Activated naive CD4-positive, alpha-beta T cell treated with anti-CD3 and anti-CD28 coated beads for 36 hours (primary cell): ENCODE measurements at places on chromosomes 5 and 9.

DNA sequence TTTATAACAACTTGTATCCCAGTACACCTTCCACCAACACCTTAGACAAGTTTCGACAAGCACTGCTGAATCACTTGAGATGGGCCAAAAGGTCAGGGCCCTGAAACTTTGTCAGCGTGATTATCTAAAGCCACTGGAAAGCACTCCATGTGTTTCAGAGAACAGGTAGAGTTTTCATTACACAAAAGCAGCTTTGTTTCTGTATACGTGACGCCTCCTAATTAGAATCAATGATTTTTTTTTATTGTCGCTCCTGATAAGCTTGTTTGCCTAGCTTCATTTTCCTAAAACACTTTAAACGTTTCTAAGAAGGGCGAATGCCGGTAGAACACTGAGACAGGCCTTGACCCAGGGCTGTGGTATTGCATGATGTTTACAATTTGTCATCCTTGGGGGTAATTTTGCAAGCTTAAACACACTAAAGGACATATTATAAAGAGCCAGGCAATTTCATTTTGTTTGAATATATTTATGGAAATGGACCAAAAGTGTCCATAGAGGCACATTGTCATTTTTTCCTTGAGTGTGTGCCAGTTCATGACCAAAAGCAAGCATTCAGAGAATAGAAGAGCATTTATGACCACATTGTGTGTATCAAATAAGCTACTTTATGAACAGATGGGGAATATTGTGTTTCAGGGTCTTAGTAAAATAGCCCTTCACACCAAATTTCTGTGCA lies 193.6 kb downstream of the GLIS3 start:
- peaks cover 2% of the 10 kb centered on the region for H3K27me3 ChIP-seq
- H3K36me3 ChIP-seq: no peaks in the 10 kb centered on the region
- H3K4me3 ChIP-seq: no peak overlapping the region
- no peak for DNase-seq

- no peak overlapping the region for H3K27ac ChIP-seq
- no peaks in the 10 kb centered on the region for H3K36me3 ChIP-seq
- H3K27me3 ChIP-seq: no peaks in the 10 kb centered on the region
- no peak overlapping the region for H3K4me3 ChIP-seq
These were observed 8.5 kb upstream of the ANGPTL2 start for GRCh38 chr9:127130661-127131538.

DNA sequence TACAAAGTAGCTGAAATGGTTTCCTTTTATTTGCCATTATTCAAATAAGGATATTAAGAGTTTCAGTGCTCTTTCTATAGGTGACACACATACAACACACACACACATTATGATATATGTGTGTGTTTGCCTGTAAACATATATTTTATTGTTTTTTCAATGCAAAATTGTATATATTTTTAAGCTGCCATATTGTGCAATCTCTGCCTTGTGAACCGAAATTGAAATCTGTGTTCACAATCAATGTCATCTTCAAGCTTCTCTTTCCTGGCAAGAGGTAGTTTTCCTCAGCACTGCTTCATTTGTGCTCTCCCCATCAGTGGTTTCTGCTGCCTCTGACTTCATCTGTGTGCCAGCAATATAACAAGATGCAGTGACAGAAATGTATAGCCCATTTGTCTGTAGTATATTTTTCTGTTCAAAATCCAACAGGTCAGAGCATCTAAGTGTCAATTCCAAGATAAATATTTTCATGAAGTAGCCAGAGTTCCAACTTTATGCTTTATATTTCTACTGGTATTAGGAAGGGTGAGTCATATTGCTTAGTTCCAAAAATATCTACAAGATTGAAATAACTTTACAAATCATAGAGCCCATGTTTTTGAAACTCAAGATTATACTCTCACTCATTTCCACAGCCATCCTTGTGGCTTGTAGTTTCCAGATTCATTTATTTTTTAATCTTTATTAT lies 1704.8 kb upstream of the CDH9 start:
- DNase-seq: no peak
- no peak overlapping the region for H3K27ac ChIP-seq
- H3K36me3 ChIP-seq: no peaks in the 10 kb centered on the region

DNA sequence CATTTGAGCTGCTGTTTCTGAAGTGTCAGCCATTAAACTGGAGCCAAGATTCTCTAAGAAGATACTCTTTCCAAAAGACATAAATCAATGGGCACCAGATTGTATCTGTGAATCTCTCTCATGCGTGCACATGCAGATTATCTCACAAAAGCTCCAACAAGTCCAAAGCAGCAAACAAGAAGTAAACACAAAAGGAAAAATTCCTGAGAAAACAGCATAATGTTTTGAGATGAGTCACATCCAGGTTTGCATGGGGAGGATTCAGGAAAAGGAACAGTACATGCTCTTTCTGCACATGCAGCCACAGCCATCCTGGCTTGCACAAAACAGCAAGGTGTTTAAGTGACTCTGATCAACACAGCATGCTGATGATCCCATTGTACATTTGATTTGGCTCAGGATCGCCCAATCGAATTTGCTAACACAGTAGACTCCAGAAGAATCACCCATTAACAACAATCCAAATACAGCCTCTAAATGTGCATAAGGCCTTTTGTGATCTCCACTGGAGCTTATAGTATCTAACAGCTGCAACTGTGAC lies 143.1 kb downstream of the ELAVL2 start:
- H3K27ac ChIP-seq: no peak overlapping the region
- H3K36me3 ChIP-seq: no peaks in the 10 kb centered on the region
- no peaks in the 10 kb centered on the region for H3K4me1 ChIP-seq
- DNase-seq: no peak
- H3K4me3 ChIP-seq: no peak overlapping the region

DNA sequence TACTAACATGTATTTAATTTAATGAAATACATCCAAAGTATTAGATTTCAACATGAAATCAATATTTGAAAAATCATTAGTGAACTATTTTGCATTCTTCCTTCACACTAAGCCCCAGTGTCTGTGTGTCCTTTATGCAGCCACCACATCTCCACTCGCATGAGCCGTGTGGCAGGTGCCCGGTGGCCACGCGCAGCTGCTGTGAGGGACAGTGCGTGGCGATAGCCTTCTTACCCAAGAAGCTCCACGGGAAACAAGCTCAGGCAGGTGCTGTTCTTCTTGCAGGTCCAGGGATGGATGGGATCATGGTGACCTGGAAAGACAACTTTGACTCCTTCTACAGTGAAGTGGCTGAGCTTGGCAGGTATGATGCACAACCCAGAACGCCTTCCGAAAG lies 79.3 kb upstream of the OTULINL start:
- no peak overlapping the region for H3K4me3 ChIP-seq
- DNase-seq: no peak
- no peaks in the 10 kb centered on the region for H3K4me1 ChIP-seq

DNA sequence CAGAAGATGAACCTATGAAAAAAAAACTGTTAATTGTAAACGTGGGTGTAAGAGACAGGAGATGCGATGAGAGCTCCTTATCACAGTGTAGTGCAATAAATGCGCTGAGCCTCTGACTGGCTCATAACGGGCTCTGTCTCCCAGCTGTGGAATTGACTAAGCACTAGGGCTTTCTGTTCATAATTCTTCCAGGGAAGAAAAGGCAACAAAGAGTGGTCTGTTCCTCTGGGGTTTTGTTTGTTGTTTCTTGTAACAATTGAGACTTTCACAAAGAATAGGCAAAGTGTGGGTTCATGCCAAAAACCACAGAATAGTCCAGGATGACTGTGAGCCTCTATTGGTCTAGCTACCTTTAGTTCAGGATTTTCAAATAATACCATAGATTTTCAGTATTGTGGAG lies 39.4 kb downstream of the UBE2QL1 start:
- peaks cover 37% of the 10 kb centered on the region for H3K4me1 ChIP-seq
- H3K36me3 ChIP-seq: no peaks in the 10 kb centered on the region
- peaks cover 4% of the 10 kb centered on the region for H3K27me3 ChIP-seq
- DNase-seq: no peak
- no peak overlapping the region for H3K4me3 ChIP-seq

GRCh38 chr9:132768932-132769905 lies 99.0 kb downstream of the GTF3C4 start:
- H3K27me3 ChIP-seq: no peaks in the 10 kb centered on the region
- peak overlapping the region; percentile 88 for H3K4me3 ChIP-seq
- peaks cover 13% of the 10 kb centered on the region for H3K4me1 ChIP-seq
- H3K36me3 ChIP-seq: no peaks in the 10 kb centered on the region
- H3K27ac ChIP-seq: peak overlapping the region; percentile 89

DNA sequence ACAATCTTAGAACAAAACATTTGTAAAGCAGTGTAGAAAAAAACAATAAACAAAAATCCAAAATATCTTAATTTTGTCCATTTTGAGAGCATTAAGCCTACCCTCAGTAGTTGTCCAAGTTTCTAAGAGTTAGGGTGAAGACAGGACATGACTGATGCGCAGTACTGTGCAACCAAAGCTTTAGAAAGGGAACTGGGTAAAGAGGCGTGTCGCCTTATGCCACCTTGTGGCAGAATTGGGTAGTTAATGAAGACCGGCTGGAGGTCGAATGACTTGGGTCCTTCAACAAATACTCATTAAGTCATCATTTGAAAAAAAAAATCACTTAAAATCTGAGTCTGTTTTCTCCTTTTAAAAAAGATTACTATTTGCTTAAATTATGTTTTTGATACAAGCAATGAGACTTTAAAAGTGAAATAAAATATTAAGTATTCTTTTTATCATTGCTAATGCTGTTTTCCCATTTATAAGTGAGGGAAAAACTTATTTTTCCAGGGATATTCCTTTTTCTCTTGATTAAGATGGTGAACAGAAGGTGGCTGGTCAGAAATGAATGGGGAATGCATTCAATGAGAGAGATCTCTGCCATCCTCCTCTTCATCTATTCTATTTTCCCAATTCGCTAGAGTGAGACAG lies 3.5 kb upstream of the RNF20 start:
- peaks cover 7% of the 10 kb centered on the region for H3K27me3 ChIP-seq
- H3K4me3 ChIP-seq: no peak overlapping the region
- H3K27ac ChIP-seq: no peak overlapping the region
- H3K36me3 ChIP-seq: peaks cover under 1% of the 10 kb centered on the region

DNA sequence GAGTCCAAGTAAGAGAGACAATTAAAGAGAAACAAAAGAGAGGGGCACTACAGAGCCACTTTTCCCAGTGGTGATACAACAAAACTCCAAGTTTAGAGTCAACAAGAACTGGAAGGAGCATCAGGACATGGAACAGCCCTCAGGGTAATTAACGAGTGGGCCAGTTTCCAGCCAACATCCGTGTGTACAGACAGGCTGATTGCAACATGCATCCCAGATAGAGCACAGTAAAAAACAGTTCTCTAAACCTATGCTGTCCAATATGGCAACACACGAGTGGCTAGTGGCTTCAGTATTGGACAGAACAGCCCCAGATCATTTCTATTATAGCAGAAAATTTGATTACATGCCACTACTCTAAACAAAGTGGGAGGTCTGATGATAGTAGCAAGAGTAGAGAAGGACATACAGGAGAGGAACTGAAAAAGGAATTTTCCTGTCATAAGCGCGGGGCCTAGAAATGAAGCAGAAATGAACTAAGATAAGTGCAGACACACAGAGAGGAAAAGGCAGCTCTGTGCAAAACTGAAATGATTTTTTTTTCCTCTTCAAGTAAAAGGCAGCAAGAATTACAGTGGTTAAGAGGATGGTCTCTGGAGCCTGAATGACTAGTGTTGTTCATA lies 175.6 kb upstream of the CCNG1 start:
- H3K36me3 ChIP-seq: no peaks in the 10 kb centered on the region
- DNase-seq: no peak
- no peaks in the 10 kb centered on the region for H3K4me1 ChIP-seq
- no peak overlapping the region for H3K27ac ChIP-seq

DNA sequence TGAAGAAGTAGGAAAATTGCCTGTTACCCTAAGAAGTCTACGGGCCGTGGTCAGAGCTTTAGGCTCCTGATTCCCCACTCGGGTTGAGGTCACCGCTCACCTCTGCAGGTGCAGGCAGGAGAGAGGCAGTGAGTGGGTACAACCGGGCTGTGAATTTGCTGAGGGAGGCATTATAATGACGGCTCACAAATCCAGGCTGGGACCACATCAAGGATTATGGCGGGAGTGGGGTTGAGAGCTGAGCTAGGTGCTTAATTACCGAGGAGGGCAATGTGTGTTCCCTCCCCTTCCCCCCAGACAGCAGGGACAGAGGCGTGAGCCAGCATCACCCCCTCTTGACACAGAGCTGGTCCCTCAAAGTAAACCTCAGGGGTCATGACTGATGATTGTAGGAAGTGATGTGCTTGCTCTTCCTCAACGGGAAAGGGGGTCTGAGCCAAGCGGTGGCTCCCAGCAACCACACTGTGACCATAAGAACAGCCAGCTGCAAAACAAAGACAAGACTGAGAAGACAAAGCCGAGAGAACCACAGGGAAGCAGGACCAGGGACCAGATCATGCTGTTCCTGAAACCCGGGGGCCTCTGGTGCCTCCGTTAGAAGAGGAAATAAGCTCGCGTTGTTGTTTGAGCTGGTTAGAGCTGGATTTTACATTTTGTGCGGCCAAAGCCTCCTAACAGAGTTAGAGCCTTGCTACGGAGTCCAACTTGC lies 77.7 kb downstream of the OLFM1 start:
- H3K27me3 ChIP-seq: no peaks in the 10 kb centered on the region
- H3K4me1 ChIP-seq: no peaks in the 10 kb centered on the region
- no peak overlapping the region for H3K4me3 ChIP-seq
- no peak for DNase-seq
- no peaks in the 10 kb centered on the region for H3K36me3 ChIP-seq

GRCh38 chr9:113042884-113043657 lies 13.5 kb downstream of the ZFP37 start:
- DNase-seq: no peak
- H3K36me3 ChIP-seq: peaks cover 53% of the 10 kb centered on the region
- H3K27ac ChIP-seq: no peak overlapping the region
- H3K4me3 ChIP-seq: no peak overlapping the region

DNA sequence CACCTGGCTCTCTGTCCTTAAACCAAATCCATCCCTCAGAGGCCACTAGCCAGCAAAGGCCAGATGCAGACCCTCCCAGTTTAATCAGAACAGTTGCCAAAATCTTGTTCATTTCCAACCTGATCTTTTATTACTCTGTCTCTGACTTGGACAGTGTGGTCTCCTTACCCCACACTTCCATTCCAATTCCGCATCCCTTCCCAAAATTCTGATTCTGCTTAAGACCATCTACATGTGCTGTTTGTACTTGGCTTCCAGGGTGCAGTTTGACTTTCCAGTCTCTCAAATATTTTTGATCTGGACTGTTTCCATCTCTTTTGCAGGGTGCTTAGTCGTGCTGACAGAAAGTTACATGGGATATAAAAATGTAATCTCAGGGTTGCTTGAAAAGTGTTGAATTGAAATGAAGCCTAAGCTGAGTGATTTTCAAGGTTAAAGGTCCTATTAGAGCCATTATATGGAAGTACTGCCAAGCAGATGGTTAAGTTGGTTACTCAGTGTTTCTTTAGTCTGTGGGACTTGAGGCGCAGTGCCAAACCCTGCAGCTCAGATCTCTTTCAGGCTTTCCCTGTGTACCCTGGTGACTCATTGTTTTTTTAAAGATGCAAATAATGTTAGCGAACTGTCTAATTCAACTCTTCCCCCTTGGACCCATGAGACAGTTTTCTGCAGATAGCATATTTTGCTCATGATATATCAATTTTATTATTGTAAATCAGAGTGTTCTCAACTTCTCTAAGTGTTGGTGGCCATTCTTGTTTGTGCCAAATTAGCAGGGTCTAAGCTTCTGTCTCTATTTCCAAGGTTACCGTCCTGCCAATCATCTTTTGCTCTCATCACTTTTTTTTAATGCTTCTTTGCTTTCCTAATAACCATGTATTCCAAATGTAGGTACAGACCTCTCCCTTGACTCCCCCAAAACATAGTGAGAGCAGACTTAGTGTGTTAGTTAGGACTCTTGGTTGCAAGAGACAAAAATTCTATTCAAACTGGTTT lies 18.2 kb upstream of the DCP2 start:
- DNase-seq: peak; percentile 47
- no peaks in the 10 kb centered on the region for H3K27me3 ChIP-seq
- H3K36me3 ChIP-seq: no peaks in the 10 kb centered on the region
- H3K27ac ChIP-seq: no peak overlapping the region
